ENCODE measurements at places on chromosomes 1 and 21.
A peak's percentile ranks its signal among the peaks of the same experiment; 100 is the strongest.

DNA sequence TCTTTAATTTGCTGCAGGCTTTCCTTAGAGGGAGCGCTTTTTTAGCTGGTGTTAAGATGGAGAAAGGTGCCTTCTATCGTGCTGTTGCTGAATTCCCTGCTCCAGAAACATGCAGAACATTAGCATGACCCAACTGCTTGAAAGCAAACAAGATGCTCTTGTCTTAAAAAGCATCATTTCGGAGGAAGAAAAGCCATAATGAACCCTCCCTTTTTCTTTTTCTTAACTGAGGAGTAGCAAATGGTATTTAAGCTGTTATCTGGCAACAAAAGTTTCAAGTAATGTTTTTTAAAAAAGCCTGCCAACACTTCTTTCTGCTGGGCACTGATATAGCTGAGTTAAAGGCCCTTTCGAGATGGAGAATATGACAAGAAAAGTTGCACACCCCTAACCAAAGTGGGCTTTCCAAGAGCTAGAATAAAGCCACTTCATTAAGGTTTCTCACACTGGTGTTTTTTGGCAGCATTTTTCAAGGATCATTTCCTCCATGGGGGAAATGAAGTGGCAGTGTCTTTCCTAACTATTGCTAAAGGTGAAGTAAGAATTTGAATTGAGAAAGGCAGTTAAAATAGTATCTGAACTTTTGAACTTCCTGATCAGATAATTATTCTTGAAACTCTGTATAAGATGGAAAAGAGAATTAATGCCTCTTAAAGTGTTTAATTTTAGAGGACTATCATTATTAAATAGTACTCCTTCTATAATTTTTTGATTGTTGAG, 38.8 kb downstream of the ST6GALNAC5 start:
- no peak overlapping the region for H3K4me3 ChIP-seq
- DNase-seq, result no peak
- no peak overlapping the region for H3K27ac ChIP-seq
- H3K27me3 ChIP-seq, result no peaks in the 10 kb centered on the region
- H3K4me1 ChIP-seq, result no peaks in the 10 kb centered on the region
- H3K36me3 ChIP-seq, result no peaks in the 10 kb centered on the region

GRCh38 chr1:21639594-21640041, 29.5 kb downstream of the RAP1GAP start:
- no peaks in the 10 kb centered on the region for H3K36me3 ChIP-seq
- no peak overlapping the region for H3K27ac ChIP-seq
- H3K4me3 ChIP-seq, result no peak overlapping the region
- peaks cover 4% of the 10 kb centered on the region for H3K4me1 ChIP-seq

GRCh38 chr1:152188673-152189591, 29.9 kb upstream of the RPTN start:
- no peak for DNase-seq
- no peak overlapping the region for H3K27ac ChIP-seq
- no peak overlapping the region for H3K4me3 ChIP-seq
- H3K4me1 ChIP-seq, result no peaks in the 10 kb centered on the region
- no peaks in the 10 kb centered on the region for H3K27me3 ChIP-seq

DNA sequence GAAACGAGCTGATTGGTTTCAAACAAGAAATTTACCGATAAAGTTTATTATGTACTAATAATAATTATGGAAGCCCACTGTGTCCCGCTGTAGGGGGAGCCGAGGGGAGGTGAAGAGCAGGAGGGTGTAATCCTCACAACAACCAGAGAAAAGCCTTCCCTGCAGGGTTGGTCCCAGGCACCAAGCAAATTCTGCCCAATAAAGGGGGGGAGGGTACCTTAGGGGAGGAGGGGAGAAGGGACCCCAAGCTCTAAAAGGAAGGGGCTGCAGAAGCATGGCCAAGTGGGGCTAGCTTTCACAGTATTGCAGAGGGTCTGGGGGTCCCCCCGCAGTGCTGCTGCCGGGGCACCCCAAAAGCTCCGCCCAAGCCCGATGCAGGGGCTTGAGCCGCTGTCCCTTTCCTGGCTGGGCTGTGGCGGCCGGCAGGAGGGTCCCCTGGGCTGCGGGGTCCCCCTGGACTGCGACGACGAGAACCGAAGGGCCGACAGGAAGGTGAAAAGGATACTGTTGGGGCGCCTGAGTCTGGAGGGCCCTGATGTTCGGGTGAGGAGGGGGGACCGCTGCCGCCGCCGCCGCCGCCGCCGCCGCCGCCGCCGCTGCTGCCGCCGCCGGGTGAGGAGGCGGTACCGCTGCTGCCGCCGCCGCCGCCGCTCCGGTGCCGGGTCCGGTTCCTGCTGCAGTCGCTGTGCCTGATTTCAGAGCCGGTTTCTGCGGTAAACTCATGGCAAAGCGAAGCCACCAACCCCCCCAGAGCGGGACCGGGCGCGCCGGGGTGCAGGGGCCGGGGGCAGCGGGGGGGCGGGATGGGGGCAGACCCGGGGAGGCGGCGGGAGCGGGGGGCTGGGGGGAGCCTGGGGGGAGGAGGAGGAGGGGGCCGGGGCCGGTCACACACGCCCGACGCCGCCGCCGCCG, 771 bp downstream of the EIF4G3 start:
- H3K4me3 ChIP-seq, result peak overlapping the region; percentile 93
- H3K36me3 ChIP-seq, result no peaks in the 10 kb centered on the region
- peaks cover 8% of the 10 kb centered on the region for H3K4me1 ChIP-seq
- H3K27ac ChIP-seq, result peak overlapping the region; percentile 84
- DNase-seq, result peak; percentile 36

- DNase-seq, result no peak
- peaks cover 24% of the 10 kb centered on the region for H3K36me3 ChIP-seq
- peaks cover 3% of the 10 kb centered on the region for H3K4me1 ChIP-seq
- H3K4me3 ChIP-seq, result peak within 1 kb of the TSS; percentile 99
- no peaks in the 10 kb centered on the region for H3K27me3 ChIP-seq
Observed at GRCh38 chr1:93180723-93181613, at the start of gene CCDC18. Gene CCDC18 (plus strand): TSS chr1:93180724. CDS start chr1:93183362, 2,638 bp downstream.

DNA sequence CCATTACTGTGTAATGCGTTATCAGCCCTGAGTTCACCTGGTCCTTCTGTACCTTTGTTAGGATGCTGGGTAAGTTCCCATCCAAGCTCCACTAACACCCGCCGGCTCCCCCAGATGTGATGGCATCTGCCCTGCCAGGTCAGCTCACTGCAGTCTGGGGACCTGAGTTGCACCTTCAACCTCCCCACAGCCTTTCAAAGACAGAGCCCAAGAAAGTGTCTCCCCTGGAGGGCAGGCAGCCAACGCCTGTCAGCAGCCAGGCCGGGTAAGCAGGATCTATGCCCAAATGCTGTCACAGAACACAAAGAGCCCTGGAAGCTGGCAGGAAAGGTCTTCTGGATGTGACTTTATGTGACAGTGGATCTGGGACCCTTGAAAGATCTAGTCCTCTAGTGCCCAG, 13.7 kb downstream of the MRAP start:
- H3K27me3 ChIP-seq, result no peaks in the 10 kb centered on the region
- DNase-seq, result no peak
- H3K27ac ChIP-seq, result no peak overlapping the region
- H3K4me1 ChIP-seq, result no peaks in the 10 kb centered on the region
- H3K4me3 ChIP-seq, result no peak overlapping the region

- no peak overlapping the region for H3K27ac ChIP-seq
- no peak for DNase-seq
- H3K4me3 ChIP-seq, result no peak overlapping the region
- H3K36me3 ChIP-seq, result no peaks in the 10 kb centered on the region
Observed at GRCh38 chr1:186761358-186761757, 67.4 kb upstream of the PLA2G4A start.

DNA sequence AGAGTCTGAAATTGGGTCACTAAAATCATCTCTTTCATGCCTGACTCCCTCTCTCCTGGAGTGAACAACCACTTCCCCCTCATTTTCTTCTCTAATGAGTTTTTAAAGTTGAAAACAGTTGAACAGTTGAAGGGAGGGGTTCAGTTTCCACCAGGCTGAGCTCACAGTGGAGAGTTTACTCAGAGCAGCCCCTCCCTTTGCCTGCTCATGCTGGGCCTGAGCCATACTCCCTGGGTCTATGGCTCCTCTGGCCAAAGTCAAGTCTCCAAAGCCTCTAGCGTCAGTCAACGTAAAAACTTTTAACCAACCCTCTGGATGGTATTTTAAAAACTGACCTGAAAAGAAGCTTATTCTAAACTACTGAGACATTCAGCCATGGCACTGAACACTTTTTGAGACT, 100.8 kb upstream of the RNPC3 start:
- no peaks in the 10 kb centered on the region for H3K4me1 ChIP-seq
- no peak overlapping the region for H3K27ac ChIP-seq
- no peak overlapping the region for H3K4me3 ChIP-seq
- DNase-seq, result no peak
- H3K27me3 ChIP-seq, result no peaks in the 10 kb centered on the region

Measured in neuronal stem cell (in vitro differentiated cells).